ENCODE measurements at places on chromosomes 6 and 20.

- no peak for DNase-seq
Measured at GRCh38 chr20:20051767-20052073, 546 bp downstream of the CRNKL1 start.

DNA sequence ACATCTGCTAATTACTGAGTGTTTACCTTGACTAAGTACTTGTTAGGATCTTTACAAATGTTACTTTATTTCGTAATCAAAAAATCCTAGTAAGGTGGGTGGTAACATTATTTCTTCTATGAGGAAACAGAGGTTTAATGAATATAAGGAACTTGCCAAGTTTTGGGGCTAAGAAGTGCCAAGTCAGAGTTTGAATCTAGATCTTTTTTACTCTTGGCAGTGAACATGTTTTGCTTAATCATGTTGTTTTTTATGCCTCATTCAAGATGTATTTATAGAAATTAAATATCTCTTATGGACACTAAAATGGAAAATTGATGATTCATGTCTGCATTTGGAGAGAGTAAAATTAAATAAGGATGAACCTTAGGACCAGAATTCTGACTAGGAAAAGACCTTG, 393.7 kb downstream of the UTRN start:
- no peak for DNase-seq

GRCh38 chr6:144500892-144501291, 215.8 kb downstream of the UTRN start:
- DNase-seq, result no peak

- no peak for DNase-seq
Measured at GRCh38 chr20:16842486-16843120, 94.4 kb downstream of the OTOR start.

DNA sequence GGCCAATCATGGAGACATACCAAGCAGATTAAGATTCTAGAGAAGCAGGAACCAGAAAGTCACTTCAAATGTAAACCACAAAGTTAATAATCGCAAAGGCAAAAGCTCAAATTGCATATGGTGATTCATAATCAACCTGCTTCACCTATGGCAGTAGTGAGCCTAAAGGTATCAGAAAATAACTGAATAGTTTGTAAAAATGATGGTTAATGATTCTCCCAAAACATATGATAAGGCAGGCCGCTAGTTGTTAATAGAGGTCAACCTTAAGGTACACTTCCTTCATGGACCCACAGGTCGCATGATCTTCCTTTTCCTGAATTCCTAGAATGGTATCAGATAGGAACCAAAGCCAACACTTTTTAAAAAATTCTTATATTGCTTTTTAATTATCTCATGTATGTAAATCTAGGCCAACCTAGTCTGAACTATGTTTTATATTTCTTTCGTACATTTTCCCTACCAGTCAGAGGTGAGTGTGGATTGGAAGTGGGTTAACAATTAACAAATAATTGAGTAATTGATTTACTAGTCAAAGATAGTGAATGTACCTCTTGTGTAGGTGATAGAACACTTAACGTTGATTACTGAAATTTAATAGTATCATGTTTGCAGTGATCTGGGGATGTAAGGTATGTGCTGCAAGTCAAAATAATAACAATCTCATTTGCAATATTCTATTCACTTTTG, 16.4 kb downstream of the TAAR2 start:
- no peak for DNase-seq

DNA sequence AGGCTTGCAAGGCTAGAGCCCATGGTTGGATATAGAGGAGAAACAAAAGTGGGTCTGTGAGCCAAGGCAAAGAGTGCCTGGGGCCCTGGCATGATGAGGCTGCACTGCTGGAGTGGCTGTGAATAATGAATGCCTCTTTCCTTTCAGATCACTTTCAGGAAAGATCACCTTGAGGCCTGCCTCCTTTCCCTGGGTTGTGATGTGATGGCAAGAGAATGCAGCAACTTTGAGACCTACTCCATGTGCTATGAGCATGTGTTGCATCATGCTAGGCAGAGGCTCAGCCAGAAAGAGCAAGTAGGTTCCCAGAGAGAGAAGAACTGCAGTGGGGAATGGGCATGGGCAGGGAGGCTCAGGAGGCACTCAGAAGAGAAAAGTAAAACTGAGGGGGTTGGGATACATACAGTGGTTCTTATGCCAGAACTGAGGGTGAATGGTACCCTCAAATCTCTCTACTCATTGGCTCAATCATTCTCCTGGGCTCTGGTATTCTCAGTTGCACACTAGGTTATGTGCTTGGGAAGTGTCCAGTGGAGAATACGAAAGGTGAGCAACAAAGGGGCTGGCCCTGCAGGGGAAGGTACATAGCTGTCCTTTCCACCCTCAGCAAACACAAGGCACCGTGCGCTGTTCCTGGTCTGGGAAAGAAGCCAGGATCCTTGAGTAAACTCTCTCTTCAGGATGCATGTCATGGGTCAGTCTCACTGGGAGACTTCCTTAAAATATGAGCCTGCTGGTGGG, 45.9 kb downstream of the CD164 start:
- DNase-seq, result no peak

DNA sequence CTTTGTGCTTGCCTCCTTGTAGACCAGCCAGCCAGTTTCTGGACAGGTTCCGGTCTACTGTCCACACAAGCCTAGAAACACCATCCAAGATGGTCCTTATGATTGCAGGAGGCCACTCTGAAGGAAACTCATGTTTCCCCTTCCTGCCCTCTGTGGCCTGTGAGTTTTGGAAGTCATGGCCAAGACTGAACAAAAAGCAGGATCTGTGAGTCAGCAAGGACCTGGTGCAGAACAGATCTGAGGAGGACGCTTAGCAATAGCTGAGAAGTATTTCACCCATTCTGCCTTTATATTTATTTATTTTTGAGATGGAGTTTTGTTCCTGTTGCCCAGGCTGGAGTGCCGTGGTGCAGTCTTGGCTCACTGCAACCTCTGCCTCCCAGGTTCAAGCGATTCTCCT, 134.6 kb upstream of the EEF1E1 start:
- no peak for DNase-seq

GRCh38 chr6:40588480-40588879, 1.3 kb upstream of the LRFN2 start:
- no peak for DNase-seq

GRCh38 chr6:85449818-85450759, at the start of gene NT5E:
NT5E (plus strand) TSS chr6:85450083; CDS start chr6:85450140, 57 bp downstream.
- DNase-seq, result no peak

DNA sequence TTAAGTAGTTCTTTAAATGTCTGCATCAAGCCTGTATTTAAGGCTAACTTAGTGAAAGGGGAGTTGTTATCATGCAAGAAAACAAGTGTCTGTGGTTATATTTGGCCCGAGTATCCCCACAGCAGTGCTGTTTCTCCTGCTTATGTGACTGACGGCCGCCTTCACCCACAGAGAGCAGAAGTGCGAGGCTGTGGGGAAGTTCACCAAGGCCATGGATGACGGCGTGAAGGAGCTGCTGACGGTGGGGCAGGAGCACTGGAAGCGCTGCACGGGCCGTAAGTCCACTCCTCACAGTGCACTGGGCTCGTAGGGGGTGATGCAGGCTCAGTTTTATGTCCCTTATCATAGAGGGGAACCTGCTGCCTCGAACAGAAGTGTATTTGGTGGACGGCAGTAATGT, 53.2 kb upstream of the SYNJ2 start:
- peak; percentile 74 for DNase-seq

- DNase-seq, result no peak
Measured at GRCh38 chr6:152189736-152190135, 382.3 kb downstream of the ESR1 start.

- DNase-seq, result no peak
Measured at GRCh38 chr6:4388675-4389074, 253.3 kb upstream of the ECI2 start.

DNA sequence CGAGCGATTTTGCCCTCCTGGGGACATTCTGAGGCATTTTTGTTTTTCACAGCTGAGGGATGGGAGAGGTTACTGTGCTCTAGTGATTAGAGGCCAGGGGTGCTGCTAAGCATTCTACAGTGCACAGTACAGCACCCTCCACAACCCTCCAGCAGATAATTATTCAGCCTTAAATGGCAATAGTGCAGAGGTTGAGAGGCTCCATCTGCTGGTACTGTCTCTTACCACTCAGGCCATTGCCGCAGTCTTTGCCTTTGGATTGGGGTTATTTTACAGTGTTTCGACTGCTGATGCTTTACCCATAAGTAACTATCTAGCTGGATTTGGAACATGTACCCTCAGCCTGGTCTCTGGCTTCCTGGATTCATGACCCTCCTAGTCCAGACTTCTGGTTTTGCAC, 705.3 kb downstream of the KIF16B start:
- no peak for DNase-seq

DNA sequence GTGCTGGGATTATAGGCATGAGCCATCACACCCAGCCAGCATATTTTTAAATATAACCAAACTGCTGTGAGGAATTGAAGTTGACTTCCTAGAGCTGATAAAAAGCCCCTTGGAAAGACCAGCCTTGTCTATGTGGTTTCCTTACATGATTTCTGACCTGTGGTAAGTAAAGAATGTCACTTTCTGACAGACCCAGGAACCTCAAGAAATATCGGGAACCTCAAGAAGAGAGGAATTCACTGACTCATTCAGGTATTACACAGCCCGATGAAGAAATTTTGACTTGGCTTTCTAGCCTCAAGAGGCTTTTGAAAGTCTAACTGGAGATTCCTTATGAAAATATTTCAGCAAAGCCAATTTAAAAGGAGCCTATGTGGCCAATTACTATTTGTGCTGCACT, 71.8 kb downstream of the FOXF2 start:
- no peak for DNase-seq

DNA sequence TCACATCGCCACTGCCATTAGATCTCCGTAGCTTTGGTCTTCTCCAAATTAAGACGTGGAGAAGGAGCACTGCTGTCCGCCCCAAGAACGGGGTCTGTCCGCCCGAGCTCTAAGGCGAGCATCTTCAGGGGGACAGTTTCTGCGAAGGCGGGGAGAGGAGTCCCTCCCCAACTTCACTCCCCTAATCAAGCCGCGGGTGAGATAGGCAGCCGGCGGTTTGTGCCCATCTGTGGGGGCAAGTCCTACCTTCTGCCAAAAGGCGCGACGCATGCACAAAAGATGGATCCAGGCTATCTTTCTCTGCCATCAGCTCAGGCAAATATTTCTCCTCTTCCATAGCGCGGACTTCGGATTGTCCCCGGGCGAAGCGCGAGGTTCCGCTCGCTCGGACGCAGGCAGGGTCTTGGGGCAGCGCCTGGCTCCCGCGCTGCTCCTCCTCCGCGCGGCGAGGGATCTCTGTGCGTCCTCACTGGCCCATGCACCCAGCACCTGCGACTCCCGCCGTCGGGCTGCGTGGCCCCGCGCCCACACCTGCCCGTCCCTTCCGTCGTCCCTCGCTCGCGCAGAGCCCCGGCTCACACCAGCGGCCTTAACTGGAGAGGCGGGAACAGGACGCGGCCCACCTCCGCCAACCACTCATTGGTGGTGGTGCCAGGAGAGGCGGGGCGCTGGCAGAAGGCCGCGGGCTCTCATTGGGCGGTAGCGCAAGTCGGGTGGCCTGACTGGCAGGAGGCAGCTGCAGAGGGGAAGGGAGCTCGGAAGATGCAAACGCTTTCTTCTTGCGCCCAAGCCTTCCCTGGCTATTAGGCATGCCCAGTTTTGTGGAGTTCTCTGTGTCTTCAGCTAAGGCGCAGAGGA, at the start of gene KHDRBS2:
TSS of gene KHDRBS2 (minus strand) at position 614 of the 858 bp plus-strand sequence.
- DNase-seq, result peak; percentile 22
